ENCODE measurements at places on chromosomes 12 and 14.

DNA sequence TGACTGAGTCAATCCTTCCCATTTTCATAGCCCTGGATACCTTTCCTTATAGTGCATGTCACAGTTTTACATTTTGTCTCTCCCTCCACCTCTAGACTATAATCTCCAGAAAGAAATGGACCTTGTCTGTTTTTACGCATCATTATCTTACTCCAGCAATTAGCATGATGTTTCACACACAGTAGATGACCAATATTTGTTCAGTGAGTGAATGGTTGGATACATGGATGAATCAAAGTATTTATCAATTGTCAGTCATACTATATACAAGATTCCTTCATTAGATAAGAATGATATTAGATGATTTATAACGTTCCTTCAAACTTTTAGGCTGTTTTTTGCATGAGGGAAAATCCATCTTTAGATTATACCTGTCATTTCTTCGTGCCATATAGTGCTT lies 61.1 kb downstream of the PTHLH start:
- no peak for DNase-seq

- DNase-seq: no peak
Measured at GRCh38 chr14:53010193-53011040, 59.6 kb upstream of the FERMT2 start.

DNA sequence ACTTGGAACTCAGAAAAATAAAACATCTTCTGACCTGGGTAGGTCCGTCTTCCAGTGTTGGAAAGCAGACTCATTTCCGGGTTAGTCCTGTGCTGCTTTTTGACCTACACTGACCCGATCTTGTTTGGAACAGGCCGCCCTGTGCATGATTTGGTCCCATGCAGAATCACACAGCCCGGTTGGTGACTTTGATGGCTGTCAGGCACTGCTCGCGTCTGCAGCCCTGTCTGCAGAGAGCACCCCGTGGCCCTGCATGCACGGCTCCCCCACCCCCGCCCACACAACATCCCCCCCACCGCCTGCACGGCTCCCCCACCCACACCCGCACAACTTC lies 31.6 kb downstream of the PACS2 start:
- no peak for DNase-seq

GRCh38 chr14:44889595-44890471 lies 71.9 kb downstream of the KLHL28 start:
- no peak for DNase-seq

- no peak for DNase-seq
Measured at GRCh38 chr14:63478010-63478409, 65.2 kb downstream of the PPP2R5E start.

DNA sequence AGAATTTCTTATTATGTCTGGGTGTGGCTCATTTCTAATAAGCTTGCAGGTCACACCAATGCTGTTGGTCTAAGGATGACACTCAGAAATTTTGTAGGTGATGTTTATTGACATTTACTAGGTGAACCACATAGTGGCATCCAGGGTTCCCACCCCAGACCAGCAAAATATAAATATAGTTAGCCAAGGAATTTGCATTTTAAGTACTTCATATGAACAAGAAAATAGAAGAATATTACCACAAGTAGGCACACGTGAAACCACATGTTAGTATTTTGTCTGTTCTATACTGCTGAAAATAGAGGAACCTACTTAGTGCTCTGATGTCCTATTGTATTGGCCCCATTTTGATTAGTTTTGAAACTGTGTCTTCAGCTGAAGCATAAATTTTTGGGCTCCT lies 71.1 kb downstream of the USP15 start:
- DNase-seq: no peak

- DNase-seq: no peak
Measured at GRCh38 chr12:43406801-43407200, 145.2 kb downstream of the ADAMTS20 start.

GRCh38 chr14:63435838-63436237 lies 107.3 kb downstream of the PPP2R5E start:
- DNase-seq: no peak

DNA sequence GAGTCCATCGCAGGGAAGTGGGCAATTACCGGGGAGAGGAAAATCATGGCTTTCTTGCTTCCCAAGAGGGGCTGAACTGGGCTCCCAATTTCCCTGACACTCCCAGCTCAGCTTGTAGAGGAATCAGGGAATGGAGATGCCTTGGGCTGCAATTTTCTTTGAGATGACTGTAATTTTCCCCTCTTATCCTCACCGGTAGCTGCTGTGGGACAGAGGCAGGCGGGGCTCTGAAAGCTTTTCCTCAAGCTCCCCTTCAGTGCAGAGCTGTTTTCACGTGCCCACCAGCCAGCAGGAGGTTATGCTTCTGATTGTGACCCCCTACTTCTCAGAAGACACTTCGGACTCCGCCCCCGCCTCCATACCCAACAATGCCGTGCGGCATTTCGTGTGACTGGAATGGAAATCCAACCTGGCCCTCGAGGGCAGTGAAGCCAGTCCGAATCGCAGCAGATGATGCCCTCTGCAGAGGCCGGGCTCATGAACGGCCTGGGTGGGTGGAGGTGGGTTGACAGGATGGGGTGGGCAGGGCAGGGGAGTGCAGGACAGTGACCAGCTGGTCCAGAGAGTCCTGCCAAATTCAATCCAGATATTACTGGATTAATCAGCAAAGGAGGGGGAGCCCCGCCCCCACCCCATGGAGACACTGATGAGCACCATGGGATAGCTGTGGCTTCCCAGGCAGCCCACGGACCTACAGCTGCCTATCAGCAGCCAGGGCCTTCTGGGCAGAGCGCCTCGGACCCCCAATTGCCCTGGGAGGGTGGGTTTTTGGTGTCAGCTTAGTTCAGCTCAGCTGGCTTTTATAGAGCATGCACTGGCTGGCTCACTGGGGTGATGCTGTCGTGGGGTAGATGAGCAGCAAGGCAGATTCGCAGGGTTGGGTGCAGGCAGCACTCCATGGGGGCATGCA lies 37.6 kb downstream of the RTL1 start:
- no peak for DNase-seq

DNA sequence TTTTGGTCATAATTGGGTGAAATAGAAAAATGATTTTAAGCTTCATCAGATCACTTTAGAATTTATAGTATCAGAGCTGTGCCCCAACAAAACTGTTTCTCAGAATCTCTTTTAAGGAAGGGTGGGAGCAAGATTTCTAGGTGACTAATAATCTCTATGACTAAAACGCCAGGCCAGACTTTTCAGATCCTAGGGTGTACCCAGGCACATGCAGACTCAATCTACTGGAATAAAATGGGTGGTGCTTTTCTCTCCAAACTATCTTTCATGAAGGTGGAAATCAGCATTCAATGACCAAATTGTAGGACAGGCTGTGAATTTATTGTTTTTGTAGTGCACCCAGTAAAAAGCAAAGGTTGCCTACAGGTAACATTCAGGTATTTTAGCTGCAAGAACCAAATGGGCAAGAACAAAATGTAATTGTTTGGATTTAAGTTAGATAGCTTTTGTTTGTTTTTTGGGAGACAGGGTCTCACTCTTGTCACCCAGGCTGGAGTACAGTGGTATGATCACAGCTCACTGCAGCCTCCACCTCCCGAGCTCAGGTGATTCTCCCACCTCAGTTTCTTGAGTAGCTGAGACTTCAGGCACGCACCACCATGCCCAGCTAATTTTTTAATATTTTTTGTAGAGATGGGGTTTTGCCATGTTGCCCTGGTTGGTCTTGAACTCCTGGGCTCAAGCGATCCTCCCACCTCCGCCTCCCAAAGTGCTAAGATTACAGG lies 49.5 kb downstream of the PPP2R5C start:
- DNase-seq: no peak

DNA sequence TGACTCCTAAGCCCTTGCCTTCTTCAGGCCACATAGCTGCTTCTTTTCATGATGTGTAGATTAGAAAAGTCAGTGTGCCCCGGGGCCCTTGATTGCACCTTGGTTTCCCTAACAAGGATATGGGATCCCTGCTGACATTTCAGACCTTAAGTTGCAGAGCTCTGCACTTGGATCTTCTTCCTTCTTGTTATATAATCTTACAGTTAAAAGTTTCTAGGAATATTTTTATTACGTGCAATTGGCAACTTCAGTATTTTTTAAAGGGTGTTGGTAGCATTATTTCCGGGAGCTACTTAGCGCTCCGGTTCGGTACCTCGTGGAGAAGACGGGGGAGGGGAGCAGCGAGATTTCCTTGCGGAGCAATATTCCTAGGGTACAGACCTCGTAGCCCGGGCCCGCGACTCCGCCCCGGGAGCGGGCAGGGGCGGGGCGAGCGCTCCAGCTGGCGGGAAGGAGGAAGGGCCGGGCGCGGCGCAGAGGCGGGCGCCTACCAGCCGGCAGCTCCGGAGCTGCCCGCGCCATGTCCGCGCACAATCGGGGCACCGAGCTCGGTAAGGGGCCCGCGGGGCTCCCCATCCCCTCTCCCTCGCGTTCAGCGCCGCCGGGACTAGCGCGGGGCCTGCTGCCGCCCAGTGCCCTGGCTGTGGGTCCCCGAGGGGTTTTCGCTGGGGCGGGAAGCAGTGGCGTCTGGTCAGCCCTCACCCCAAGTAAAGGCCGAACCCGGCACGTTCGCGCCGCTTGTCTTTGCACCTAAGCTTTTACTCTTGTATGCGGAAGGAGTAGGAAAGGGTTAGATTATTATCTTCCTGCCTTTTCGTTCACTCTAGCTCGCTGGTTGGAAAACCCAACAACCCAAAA lies at the start of gene DERA:
Gene DERA (plus strand): TSS at position 469 of the 858 bp plus-strand sequence. CDS start 52 bp downstream, at position 521.
- DNase-seq: peak; percentile 81

DNA sequence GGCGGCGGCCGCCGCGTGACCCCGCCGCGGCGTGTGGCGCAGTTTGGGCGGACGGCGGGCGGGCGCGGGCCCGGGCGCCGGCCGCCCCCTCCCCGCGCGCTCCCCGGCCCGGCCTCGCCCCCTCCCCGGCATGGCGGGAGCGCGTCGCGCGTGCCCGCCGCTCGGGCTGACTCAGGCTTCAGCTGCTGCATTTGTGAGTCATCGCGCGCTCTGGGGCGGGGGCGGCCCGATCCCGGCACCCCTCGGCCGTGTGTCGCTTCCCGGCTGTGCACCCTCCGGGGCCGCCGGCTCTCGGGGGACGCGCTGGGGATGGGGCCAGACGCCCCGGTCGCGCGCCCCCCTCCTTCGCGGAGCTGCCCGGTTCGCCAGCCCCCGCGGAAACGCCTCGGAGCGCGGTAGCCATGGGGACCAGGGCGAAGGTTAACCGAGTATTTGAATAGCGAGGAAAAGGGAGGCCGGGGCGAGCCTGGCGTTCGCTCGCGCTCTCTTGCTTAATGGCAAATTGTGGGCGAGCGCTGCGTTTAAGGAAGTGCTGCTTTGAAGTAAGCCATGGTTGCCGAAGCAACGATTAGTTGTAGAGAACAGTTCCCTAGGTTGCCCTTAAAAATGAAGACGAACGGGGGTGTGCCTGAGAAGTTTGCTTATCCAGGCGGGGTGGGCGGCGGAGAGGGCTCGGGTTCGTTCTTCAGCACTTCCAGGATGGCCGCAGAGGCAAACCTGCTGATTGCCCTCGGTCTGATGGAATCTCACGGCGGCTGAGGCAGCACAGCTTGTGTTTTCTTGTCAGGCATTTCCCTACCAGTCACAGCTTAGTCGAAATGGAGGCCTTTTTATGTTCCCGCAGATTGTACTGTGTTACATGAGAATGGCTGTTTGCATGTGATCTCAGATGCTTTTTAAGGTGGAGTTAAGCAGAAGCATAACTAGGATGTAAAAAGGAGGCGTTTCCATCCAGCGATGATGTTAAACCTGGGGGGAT lies 896 bp downstream of the EIF5 start:
- DNase-seq: peak; percentile 49

DNA sequence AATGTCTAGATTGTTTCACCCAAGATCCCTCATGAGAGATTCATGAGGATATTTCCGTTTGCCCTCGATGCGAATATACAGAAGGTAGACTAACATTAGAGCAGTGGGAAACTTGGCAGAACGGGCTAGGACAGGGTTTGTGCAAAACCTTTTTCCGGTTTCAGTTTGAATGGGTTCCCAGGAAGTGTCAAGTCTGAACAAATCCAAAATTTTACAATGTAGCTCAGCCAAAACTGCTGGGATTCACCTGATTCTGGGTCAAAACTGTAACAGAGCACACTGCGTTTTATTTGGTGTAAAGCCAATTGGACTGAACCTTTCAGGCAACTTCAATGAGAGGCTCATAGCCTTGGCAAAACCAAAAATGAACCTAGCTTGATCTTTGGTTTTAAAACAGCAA lies 337.8 kb upstream of the DIO2 start:
- DNase-seq: no peak

DNA sequence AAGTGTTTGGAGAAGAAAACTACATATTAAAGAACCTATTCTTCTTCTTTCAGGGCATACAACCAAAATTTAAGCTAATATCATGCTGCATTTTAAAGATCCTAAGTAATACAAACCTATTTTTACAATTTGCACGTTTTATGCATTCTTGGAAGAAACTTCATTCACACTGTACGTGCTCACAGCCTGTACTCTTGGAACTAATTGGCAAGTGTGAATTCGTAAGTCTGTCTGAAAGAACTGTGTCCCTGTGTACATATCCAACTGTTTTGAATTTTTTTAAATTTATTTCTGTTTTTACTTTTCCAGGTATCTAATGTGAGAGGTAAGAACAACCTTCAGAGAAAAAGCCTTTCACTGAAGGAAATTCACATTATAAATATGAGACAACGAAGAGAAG lies 347.0 kb downstream of the MDGA2 start:
- DNase-seq: no peak

DNA sequence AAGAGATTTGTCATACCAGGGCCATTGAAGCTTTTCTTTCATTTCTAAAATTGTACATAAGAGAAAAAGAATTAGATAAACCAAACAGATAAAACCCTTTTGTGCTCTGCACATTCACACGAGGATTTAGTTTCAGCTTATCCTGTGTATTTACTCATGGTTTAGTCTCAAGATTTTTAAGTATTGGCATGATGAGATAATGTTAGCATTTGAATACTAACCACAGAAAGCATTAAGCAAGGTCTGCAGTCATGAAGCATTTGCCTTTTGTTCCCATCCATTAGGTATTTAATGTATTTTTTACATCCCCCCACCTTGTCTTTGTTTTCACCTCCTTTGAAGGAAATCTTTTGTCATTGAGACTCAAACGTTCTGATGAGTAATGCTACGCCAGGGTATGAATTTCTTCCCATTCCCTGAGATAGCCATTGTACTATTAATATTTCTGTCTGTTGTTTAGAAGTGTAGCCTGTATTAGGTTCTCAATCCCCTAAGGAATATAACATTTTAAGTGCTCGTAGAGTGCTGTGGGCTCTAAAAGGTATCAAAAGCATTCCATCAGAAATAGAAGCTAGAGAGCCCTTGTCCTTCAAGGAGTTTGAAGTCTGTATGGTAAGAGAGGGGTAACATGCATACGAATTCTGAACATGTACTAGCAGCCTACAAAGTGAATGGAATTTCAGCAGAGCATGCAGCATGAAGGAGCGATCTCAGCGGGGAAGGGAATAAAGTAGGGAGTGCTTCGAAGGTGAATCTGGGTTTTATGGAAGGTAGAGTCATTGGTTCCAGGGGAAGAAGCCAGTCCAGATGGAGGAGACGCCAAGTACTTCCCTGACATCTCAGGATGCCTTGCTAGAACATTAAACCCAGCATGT lies 22.3 kb downstream of the CRADD start:
- no peak for DNase-seq

Data from WTC11 (cell line).